NCI-H2171 treated with DMSO at 0.1 percent for 48 hours (cell line): ENCODE measurements at places on chromosomes 5 and 9.

- no peak for DNase-seq
Measured at GRCh38 chr9:14179449-14179848, 134.5 kb downstream of the NFIB start.

- no peak for DNase-seq
Measured at GRCh38 chr5:22911019-22911418, 57.9 kb upstream of the CDH12 start.

- DNase-seq = peak; percentile 59
Measured at GRCh38 chr5:64229163-64229774, 63.6 kb downstream of the RNF180 start.

- no peak for DNase-seq
Measured at GRCh38 chr5:6831678-6832671, 118.7 kb downstream of the TENT4A start.

GRCh38 chr9:129131300-129132145 is 20.3 kb downstream of the PTPA start:
- peak; percentile 82 for DNase-seq

DNA sequence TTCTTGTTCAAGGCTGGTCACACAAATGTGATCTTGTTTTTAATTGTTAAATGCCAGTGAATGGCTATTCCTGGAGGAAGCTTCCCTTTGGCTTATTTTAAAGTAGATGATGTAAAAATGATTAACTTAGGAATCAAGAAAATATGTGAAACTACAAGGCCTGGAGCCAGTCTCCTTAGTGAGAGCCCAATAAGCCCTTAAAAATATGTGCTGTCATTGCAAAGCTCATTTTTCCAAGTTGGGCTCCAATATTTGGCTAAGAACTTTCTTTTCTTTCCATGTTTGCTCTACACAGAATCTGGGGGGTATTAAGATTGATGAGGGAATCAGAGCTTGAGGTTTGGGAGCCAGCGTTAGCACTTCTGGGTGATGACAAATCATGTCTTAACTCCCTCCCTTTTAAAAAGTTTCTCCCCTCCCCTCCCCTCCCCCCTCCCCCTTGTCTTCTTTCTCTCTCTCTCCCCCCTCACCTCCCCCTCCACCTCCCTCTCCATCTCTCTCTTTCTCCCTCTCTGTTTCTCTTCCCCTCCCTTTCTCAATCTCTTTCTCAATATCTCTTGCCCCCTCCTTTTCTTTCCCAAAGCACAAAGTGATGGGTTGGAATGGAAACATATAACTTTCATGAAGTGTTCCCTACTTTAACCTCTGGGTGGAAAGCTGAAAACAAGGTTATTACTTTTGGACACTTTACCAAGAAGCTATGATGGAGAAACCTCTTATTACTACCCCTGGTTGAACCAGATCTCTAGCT is 86.0 kb downstream of the FBXL7 start:
- DNase-seq = no peak

DNA sequence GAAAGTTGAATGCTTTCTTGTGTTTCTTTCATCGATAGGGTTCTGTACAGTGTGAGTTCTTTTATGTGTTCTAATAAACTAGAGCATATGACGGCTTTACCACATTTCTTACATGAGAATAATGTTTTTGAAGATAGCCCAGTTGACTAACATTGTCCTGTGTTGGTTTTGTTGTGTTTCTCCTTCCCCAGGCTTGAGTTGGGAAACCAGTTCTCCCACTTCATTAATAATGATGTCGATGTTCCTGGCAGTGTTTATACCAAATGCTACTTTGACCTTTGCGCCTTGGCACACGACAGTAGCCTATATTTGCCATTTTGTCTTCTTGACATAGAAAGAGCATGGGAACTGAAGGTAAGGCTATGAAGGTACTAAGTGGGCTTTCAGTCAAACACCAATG is 14.4 kb upstream of the ZNF782 start:
- no peak for DNase-seq

DNA sequence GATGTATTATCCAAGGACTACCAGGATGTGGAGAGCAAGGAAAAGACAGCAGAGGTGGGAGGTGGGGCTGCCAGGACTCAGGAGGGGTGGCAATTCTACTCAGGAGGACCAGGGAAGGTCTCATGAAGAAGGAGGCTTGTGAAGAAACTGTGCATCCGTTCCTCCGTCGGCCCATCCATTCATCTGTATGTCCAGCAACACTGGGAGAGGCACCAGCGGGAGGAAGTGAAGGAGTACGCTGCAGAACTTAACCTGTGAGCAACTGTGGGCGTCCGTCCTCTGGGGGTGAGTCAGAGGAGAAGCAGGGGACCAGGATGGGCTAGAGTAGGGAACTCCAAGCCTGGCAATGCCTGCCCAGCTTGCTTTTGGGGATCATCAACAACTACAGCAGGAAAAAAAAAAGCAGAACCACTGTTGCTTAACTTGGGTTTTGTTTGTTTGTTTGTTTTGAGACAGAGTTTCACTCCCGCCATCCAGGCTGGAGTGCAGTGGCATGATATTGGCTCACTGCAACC is 47.3 kb upstream of the NEURL1B start:
- no peak for DNase-seq

- DNase-seq = no peak
Measured at GRCh38 chr5:6432206-6432605, 16.5 kb upstream of the UBE2QL1 start.

- DNase-seq = no peak
Measured at GRCh38 chr9:10000669-10001068, 612.1 kb downstream of the PTPRD start.

- DNase-seq = no peak
Measured at GRCh38 chr5:58048185-58048925, 411.5 kb downstream of the PLK2 start.

GRCh38 chr5:122815218-122815767 is 30.1 kb upstream of the SNX24 start:
- DNase-seq = no peak

GRCh38 chr5:18091142-18091541 is 456.9 kb downstream of the TAF11L14 start:
- no peak for DNase-seq

DNA sequence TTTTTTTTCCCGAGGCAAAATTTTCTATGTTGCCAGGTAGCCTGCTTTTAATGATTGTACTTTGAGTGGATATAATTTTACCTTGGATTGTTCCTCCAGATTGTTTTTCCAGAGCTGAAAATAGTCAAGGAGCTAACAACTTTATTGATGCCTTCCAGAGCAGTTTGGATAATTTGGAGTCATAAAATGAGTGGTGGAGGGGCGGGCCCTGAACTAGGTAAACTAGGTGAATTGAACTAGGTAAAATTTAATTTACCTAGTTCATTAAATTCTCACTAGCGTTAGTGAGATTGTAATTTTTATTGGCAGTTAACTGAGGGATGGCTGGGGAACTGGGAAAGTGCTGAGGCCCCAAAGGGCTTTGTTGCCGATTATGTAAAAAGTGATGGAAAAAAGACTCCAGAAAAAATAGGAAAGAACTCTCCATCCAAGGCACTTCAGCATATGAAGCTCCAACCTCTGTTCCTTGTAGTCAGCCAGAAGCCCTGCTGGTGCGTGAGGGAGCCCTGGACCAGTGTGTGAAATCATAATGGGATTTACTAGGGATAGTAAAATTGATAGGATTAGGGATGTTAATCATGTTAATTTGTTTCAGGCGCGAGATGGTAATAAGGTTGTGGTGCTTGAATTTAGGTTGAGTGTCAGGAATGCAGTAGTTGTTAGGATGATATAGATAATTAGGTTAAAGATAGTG is 1.7 kb downstream of the DNAJC25 start:
- no peak for DNase-seq

GRCh38 chr5:41817625-41818301 is 52.5 kb downstream of the OXCT1 start:
- DNase-seq = no peak

DNA sequence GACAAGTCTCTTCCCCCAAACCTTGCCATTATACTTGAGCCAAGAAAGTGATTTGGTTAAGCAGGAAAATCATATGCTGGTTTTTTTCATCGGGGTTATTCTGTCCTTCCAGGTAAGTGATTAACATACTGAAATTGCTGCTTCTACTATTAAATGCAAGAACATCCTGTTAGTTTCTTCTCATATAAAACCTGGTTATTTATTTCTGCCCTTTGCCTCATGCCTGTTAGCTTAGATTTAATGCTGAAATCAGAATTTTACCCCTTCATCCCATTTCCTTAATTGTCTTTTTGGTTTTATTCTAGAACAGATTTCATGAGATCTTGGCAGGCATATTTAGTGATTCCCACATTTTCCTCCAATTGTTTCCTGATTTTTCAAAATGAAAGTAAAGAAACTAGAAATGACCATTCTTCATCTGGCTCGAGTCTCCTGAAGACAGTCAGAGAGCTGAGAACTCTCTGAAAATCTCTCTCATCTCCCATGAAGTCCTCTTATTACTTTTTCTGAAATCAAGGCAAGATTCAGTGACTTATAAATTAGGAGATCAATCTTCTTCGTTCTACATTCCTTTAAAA is 132.9 kb downstream of the NFIB start:
- no peak for DNase-seq

DNA sequence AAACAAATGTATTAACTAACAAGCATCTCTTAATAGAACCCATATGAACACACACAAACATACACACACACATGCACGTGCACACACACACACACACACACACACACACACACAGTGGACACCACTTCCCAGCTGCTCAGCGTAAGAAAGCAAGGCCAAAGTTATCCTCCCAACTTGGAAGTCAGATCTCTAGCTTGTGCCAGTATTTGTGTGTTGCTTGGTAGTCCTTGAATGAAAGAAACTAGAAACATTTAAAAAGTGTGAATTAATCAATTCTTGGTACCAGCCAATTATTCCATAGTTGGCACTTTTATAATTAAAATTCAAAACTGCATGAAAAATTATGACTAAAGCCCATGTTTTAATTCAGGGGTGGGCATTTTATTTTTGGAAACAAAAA is 178.1 kb downstream of the TMEM161B start:
- DNase-seq = no peak

- no peak for DNase-seq
Measured at GRCh38 chr5:112210430-112211005, 208.6 kb downstream of the EPB41L4A start.

DNA sequence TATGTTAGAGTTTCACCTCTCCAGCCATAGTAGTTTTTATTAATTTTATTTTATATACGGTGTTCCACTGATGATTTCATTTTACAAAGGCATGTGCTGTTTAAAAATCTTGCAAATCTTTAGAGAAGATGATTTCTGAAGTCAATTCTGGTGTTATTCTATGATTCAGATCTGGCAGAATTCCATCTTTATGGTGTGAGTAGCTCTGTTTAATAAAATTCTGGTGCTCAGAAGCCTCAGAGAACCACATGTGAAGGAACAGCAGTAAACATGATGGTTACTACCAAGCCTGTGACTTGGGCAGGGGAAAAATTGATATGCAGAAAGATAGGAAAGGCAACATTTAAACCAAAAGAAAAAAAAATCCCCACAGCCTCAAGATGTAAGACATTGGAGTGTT is 299.7 kb downstream of the NPR3 start:
- DNase-seq = no peak

DNA sequence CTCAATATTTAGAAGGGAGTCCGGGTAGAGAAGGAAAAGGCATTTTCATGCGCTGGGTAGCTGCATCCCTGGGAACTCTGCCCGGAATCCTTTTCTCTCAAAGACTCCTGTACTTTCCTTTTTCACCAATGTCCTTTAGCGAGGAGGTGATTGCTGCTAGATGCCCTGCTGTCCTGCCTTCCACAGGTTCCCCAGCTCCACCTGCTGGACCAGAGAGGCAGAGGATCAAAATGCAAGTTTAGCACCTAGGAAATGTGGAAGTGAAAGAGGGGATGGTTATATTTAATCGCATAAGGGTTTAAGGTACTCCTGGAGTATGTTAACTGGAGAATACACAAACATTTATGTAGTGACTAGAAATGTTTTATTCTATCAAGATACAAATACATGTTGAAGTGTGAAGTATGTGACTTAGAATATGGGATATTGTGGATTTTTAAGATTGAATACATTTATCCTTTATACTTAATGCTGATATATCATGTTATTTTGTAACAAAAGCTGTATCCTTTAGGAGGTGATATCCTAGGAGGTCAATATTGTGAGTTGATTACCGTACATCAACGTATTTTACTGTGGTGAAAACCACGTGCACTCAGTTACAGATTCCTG is 145.7 kb downstream of the ARHGAP26 start:
- peak; percentile 28 for DNase-seq

DNA sequence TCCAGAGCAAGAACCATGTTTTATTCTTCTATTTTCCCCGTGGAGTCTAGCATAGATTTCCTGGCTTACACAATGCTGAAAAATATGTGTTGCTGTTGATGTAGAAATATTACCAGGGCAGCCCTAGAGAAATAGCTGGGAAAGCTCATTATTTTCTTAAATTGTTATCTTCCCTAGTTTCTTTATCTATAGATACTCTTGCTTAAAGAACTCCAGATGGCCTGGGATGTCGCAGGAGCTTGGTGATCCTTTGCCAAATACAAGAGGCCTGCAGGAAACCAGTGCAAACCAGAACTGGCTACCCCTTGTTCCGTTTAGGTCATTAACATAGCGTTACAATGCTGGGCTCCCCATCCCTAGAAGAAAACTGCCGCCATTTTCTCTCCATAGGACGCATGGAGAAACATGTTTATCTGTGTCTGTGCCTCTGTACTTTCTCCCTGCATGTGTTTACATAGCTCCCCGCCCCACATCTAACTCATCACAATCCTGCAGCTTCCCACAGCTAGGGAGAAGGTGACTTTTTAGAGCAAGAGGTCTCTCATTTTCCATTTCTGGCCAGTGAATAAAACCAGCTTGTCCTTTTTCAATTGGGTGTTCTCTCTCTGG is 6.4 kb downstream of the PRLR start:
- DNase-seq = no peak

DNA sequence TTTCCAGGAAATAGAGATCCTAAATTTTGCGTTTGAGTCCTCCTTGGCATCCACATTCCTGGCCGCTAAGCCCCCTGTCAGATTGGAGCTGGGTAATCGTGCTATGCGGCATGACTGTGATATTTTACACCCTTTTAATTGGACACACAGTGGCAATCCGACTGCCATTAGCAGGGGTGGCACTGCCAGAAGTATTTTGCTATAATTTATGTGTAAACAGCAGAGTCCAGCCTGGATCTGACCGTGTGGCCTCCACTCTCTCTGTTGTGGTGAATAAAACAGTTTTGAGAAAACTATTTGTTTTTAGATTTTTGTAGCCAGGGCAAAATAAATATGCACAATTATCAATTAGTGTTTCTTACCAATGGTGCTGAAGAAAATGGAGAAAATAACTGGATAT is 281.0 kb upstream of the IRX2 start:
- DNase-seq = no peak

DNA sequence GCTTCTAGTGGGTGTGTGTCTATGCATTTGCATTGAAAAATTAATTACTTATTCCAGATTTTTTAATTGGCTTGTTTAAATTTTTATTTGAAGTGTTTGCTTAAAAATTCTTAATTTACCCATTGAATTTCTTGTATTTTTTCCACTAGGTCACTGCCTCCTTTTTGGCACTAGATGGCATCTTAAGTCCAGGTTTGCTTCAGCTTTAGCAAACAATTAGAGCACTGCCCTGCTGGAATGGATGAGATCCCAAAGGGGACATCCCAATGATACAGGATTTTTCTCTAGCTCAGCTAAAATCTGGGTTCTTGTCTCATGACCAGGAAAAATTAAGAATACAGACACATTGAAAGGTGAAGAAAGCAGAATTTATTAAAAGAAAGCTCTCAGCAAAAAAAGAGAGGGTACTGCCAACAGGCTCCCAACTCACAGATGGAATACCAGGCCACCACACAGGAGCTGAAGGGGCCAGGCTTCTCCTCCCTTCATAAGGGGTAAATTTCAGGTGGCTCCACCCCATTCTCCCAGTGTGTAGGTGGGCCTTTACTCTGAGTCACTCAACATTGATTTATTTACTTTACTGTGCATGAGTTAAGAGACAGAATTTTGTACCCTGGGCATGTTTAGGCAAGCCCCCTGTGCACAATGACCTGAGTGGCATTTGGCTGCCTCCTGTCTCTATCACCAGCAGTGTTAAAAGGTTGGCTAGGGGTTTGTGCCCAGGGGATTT is 532.4 kb downstream of the ANXA1 start:
- peak; percentile 41 for DNase-seq
